ENCODE measurements at places on chromosomes 7 and 10.

GRCh38 chr10:53422223-53422888 is 649.8 kb upstream of the MBL2 start:
- DNase-seq: no peak

- DNase-seq: peak; percentile 24
Measured at GRCh38 chr7:1846331-1847065, 176.4 kb downstream of the ELFN1 start.

DNA sequence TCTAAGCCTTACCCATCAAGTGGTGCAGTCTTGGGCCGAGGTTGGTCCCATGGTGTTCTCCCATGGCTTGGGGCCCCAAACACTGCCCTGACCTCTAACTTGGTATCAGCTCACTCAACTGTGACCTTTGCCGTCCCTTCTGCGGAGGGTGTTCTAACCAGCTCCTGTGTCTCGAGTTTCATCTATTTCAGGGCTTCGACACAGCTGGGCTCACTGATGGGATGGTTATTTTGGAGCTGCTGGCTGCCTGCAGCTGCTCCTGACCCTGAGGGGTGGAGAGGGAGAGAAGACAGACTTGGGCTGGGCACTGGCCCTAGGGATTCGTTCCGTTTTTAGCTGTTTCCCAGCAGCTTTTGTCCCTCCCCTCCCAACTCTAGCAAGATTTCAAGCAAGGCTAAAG is 86.9 kb downstream of the NEURL1 start:
- no peak for DNase-seq

DNA sequence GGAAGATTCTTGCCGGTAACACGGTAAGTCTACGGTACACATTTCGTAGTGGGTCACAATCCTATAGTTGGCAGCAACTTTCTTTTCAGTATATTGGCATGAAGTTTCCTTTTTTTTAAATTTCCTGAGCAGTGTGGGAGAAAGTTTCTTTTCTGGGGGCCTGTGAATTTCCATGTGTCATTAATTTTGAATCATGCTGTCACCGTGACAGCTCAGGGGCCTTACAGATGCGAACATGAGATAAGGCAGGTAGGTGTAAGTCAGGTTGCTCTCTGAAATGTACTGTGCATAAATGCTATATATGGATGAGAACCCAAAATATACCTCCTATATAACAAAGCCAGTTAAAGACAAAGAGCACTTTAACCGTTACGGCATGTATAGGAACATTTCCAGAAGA is 65.4 kb upstream of the SEM1 start:
- DNase-seq: no peak

DNA sequence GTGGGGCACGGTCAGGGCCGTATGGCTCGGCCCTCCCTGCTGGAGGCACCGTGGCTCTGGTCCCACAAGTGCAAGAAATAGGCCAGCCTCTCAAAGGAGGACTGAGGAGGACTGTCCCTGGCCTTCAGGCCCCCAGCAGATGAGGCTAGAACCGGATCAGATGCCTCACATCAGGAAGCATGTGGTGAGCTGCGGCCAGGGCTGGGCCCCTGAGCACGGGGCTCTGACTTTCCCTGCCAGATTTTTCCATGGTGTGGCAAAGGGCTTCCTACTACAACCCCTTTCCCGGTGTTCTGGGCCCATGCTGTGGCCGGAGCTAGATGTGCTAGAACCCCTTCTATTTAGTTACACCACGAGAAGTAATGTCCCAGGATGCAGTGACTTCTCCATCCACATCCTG is 100.4 kb downstream of the TCERG1L start:
- DNase-seq: no peak

GRCh38 chr10:50316695-50317648 is 65.7 kb upstream of the ASAH2 start:
- peak; percentile 16 for DNase-seq

DNA sequence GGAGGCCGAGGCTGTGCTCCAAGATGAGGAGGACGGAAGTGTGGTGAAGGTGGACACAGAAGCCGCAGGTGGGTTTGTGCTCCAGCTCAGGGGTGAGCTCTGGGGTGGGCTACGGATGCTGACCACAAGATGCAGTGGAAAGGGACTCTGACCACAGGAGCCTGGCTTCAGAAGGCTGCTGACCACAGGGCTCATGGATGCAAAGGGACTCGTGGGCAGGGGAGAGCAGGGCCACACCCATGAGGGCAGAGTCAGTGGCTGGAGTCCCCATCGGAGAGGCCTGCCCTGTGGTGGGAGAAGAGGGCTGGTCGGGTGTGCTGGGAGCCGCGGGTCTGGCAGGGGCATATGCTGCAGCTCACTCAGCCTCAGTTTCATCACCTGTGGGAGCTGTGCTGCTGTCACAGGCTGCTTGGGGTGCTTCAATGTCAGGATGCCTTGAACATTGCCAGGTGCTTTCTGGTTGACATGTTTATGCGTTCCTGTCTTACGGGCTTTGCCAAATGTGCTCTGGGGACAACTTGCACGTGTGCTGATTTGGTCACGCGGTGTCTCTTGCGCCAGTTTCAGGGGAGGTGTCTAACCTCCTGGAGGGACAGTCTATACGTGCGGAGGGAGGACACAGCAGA is 13.7 kb downstream of the SCART1 start:
- DNase-seq: no peak

DNA sequence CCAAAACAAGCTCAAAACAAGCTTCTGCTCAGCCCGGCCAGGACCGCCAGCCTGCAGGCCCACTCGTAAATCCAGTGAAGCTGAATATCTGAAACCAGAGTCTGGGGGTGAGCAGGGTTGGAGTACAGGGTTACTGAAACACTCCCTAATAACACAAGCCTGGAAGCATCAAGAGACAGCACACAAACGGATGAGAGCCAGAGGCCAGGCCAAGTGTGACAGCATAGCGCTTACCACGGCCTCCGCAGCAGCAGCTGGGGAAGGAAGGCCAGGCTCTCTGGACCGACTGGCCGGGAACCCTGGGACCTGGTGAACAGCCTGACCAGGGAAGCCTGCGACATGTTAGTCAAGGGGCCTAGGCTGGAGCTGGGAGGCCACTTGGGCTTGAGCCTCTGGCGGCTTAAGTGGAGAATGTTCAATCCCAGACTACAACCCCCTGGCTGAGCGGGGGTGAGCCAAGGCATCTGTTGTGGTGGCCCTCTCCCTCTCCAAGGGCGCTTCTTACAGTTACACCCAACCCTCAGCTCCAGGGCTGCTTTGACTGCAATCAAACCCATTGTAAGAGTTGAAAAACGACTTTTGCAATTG is 21.7 kb upstream of the RNF32 start:
- no peak for DNase-seq

DNA sequence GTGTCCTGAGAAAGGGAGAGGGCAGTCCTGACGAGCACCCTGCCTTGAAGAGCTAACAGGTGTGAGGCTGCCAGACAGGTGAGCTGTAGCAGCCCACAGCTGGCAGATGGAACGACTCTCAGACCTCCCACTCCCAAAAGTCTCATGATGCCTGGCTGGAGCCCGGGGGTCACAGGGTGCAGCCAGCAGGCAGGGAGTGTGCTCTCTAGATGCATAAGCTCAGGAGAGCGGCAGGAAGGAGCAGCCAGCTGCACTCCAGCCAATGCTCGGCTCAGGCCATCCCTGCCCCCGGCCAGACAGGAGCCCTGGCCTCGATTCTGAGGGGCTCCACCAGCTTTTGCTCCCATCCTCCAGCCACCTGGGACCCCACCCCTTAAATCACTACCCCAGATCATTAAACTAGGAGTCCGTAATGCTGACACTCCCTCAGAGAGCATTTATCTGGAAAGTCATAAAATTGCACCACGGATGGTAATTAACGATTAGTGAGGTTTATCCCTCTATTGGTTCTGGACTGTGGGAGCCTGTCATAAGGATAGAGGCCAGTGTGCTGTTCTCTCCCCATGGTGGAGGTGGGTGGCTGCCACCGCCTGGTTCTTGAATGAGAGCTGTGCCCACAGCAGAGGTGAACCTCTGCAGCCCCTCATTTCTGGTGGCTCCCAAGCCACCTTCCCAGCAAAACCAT is 63.5 kb upstream of the ZMIZ1 start:
- DNase-seq: no peak

DNA sequence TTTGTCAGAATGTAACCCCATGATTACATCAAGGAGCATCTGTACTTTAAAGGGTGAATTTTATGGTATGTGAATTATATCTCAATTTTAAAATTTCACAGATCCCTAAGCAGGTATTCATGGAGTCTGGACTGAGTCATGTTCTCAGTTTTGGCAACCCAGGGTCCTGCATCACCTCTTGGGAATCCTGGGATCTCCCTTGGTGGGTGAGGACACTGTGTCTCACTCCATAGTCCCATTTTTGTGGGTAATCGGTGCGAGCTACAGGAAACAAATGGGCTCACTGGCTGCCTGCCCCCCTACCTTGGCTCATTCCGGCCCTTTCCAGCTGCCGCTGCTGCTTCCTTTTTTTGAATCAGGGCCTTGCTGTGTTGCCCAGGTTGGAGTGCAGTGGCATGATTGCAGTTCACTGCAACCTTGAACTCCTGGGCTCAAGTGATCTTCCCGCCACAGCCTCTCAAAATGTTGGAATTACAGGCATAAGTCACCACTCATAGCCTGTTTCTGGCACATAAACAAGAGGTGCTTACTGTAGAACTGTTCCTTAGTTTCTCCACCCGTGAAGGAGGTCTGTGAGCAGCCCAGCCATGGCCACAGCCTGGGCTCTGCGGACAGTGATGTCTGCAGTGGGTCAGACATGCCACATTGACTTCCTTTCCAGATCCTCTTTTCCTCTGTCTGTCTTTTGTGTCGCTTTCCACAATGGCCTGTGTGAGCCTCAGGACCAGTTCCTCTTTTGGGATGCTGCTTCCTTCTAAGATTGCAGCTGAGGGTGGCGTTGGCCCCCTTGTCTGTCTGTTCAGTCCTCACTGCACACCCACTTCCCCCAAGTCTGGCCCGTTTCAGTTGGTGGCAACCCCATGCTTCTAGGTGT is 14.5 kb downstream of the PALD1 start:
- DNase-seq: no peak

- no peak for DNase-seq
Measured at GRCh38 chr7:31074403-31075085, 22.4 kb downstream of the ADCYAP1R1 start.

DNA sequence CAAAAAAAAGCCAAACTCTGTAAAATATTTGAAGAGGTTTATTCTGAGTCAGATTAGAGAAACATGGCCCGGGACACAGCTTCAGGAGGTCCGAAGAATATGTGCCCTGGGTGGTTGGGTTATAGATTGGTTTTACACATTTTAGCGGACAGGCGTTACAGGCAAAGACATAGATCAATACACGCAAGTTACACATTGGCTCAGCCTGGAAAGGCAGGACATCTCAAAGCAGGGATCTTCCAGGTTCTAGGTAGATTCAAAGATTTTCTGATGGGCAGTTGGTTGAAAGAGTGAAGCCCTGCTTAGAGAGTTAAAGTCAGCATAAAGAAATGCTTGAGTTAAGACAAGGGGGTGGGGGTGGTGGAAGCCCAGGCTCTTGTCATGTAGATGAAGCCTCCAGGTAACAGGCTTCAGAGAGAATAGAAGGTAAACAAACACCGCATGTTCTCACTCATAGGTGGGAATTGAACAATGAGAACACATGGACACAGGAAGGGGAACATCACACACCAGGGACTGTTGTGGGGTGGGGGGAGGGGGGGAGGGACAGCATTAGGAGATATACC is 464.3 kb upstream of the ADARB2 start:
- no peak for DNase-seq

DNA sequence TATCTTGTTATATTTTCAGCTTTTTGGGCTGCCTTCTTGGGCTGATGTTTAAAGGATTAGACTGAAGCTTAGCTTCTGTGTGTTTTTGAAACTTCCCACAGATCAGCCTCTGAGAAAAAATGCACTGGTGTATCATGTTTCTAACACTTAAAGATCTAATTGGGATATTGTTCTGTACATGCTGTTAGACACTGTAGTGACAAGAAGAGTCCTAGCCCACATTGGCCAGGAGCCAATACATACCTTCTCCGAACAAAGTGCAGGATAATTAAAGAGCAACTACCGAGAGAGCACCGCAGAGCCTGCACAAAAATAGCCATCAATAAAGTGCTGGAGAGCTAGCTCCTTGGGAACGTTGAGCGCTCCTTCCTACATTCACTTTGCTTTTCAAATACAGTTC is 289.4 kb upstream of the SP8 start:
- no peak for DNase-seq

DNA sequence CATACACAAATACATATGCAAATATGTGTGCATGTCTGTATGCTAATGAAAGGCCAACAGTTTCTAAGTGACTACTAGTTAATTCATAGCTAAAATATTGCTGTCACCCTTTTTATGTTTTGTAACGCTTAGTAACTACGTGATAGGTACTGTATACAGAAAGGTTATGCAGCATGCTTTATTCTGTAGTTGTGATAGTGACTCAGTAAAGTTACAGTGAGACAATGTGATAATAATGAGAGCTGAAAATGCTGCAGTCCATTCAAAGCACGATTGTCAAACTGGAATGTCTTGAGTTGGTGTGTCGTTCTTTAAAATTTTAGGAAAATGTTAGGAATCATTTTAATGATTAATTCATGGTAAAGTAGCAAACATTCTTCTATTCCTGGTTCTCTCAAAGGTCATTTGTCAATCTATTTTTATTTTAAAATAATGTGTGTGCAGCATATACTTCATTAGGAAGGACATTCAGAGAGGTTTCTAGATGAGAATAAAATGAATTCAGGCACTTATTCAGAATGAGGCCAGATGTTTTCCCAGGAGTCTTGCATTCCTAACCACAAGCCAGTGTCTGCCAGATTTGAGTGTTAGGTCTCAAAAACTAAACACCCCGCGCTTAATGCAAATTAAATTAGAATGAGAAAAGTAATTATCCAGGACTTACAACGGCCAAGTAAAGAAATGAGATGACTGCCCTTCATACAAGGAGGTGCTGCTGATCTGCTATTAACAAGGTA is 408.8 kb upstream of the FZD8 start:
- DNase-seq: no peak

DNA sequence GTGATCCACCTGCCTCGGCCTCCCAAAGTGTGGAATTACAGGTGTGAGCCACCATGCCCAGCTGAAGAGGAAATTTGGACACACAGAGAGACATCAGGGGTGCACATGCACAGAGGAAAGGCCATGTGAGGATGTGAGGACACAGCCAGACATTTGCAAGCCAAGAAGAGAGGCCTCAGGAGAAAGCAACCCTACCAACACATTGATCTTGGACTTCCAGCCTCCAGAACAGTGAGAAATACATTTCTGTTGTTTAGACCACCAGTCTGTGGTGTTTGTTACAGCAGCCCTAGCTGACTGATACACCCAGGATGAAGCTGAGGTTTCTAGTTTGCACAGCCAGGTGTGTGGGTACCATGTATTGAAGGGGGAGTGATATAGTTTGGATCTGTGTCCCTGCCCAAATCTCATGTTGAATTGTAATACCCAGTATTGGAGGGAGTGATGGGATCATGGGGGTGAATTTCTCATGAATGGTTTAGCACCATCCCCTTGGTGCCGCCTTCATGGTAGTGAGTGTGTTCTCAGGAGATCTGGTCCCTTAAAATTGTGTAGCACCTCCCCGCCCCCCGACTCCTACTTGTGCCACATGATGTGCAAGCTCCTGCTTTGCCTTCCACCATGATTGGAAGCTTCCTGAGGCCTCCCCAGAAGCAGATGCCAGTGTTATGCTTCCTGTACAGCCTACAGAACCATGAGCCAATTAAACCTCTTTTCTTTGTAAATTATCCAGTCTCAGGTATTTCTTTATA is 64.7 kb upstream of the DUSP5 start:
- no peak for DNase-seq

All from foreskin fibroblast (primary cell).